ENCODE measurements at places on chromosomes 16 and 17.

GRCh38 chr16:57781741-57782606, 20.3 kb downstream of the KIFC3 start:
- no peak for DNase-seq

DNA sequence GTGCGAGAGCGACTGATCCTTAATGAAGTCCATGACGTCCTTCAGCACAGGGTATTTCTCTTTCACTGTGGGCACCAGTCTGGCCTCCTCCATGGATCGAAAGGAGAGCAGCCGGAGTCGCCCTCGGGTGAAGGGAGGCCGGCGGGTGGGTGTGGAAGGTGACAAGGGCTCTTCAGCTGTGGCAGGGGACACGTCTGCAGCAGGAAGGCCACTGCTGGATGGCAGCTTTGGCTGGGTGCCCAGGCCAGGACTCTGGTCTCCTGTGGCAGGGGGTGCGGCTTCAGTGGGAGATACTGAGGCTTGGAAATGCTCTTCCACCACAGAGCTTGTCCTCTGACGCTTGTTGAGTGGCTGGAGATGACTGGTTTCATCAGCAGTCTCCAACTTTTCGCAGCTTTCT, 78.5 kb downstream of the ZZEF1 start:
- DNase-seq = no peak

DNA sequence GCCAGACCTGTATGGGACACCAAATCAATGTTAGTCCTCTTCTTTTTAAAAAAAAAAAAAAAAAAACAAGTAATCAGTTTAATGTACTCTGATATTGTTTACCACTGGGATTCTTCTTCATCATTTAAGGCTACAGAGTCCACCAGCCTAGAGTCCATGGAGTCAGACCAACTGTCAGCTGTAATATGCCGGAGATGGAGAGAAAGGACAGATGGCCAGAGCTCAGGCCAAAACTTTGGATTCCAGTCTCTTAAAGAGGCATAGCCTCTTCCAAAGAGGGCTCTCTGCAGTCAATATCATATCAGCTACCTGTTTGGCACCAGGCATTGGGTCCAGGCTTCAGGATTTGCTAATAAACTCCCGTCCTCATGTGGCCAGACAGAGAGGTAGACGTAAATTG, 469.6 kb upstream of the HSBP1 start:
- no peak for DNase-seq

DNA sequence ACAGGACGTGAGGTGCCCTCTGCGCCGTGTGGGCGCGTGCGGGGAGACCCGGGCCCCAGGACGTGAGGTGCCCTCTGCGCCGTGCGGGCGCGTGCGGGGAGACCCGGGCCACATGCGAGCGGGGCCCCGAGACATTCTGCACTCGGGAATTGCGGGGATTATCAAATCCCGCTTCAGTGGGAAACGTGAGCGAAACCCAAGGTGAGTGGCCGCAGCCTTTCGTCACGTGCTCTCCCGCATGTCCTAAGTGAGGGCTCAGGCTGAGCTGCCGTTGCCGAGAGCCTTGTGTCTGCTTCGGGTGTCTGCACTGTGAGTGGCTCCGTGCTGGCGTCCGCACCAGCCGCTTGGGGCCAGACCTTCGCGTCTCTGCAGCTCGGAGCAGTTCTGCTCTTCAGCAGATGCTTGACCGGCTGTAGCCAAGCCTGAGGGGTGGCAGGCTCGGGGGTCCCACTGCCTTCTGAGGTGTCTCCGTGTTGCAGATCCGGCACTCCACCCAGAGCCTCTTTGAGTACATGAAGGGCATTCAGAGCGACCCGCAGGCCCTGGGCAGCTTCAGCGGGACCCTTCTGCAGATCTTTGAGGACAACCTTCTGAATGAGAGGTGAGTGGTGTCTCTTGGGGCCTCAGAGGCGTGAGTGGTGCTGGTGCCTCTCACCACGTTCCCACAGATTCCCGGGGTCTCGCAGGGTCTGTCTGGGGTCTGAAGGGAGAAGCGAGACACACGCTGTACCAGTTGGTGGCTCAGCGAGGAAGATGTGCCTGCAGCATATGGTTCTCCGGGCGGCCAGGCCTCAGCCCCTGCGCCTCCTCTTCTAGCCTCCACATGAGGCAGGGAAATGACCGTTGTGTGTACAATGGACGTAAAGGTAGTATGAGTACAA, 90.5 kb upstream of the ZNF750 start:
- DNase-seq = no peak

DNA sequence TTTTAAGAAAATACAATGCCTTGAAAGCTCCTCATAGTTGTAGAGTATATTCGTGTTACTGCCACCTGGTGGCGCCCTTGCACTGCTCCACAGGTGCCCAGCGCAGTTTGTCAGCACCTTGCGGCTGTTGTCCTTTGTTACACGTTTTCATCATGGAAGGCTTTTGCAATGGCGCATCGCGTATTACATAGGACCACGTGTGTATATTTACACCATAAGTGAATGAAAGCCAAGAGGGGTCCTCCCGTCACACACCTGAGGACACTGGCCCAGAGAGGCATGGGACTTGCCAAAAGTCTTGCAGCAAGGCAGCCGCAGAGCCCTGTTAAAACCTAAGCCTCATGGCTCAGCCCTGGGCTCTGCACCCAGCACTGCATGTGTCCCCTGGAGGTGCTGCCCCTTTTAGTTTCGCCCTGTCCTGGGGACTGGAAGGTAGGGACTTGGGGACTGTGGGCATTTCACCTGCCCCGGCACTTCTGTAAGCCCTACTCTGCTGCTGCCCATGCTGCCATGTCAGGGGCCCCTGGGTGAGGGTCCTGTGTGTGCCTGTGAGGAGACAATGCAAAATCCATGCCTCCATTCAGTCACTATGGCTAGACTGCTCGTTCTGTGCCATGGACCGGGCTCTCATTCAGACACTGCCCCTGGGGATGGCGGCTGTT, 24.3 kb downstream of the POLR3E start:
- peak; percentile 38 for DNase-seq

GRCh38 chr17:4881761-4882555, 17.4 kb upstream of the C17orf107 start:
- peak; percentile 87 for DNase-seq

DNA sequence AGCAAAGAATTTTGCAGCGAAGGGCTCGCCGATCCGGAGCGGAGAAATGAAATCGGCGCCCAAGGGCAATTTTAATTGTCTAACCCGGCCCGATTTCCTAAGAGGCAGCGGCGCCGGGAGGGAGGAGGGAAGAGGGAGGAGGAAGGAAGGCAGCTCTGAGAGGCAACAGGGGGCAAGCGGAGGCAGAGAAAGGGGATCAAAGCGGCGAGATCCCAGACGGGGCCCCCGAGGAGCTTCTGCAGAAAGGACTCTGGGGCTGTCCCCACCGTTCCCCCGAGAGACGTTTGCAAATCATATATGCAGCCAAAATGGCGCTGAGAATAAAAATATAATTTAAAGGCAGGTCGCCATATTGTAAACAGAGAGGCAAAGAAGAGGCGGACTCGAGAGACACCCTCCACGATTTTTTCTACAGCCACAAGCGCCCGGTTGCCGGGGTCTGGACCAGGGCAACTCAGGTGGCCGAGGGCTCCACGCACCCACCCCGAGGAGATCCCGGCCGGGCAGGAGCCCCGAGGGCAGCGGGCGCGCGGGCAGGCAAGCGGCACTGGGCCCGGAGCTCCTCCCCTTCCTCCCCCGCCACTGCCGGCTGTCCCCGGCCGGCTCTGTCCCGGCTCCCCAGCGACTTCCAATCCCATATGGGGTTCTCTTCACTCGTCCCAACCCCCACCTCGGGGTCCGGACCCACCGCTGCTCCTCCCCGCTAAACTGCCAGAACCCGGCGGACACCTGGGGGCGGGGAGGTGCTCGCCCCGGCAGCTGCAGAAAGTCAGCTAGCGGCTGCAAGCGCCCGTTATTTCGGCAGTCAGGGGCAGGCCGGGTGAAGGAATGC, 1.9 kb downstream of the PHF12 start:
- DNase-seq = peak; percentile 76

DNA sequence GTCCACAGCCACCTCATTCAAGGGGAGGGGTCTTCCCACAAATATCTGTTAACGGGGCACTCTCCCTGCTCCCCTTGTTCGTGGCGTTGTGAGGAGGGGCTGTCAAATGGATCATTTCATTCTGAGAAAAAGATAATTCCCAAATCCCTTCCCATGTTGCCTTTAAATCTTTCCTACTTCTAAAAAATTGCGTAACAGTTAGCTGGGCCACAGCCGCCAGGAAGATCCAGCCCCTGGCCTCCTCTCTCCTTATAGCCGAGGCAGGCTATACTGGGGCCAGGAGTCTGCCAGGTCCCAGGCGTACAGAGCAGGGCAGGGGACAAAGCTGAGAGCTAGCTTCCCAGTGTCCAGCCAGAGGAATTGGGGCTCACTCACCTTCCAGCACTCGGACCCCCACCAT, 430 bp downstream of the C16orf89 start:
- no peak for DNase-seq

Data from NCI-H526 treated with DMSO at 0.1 percent for 48 hours (cell line).